ENCODE measurements at places on chromosomes 2 and 18.

- no peak for DNase-seq
These were observed 74.9 kb upstream of the OTOF start for GRCh38 chr2:26552641-26553374.

- no peak for DNase-seq
These were observed 93.1 kb downstream of the CABLES1 start for GRCh38 chr18:23228102-23229061.

DNA sequence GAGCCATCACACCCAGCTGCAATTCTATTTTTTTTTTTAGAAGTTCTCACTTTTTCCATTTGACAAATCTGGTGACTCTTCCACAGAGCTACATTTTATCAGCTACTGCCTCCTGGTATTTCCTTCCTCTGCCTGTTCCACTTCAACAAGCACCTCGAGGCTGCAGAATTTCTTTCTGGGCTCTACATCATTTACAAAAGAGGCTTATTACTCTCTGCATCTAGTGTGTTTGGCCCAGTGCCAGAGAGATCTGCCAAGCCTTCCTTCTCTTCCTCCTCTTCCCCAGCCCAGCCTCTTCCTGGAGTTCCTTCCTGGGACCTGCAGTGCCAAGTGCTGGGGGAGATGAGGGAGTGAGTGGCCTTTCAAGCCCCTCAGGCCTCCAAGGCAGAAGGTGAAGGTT is 119.6 kb upstream of the ITGA6 start:
- DNase-seq, result no peak

- no peak for DNase-seq
These were observed 129.4 kb upstream of the SP3 start for GRCh38 chr2:174094542-174094941.

DNA sequence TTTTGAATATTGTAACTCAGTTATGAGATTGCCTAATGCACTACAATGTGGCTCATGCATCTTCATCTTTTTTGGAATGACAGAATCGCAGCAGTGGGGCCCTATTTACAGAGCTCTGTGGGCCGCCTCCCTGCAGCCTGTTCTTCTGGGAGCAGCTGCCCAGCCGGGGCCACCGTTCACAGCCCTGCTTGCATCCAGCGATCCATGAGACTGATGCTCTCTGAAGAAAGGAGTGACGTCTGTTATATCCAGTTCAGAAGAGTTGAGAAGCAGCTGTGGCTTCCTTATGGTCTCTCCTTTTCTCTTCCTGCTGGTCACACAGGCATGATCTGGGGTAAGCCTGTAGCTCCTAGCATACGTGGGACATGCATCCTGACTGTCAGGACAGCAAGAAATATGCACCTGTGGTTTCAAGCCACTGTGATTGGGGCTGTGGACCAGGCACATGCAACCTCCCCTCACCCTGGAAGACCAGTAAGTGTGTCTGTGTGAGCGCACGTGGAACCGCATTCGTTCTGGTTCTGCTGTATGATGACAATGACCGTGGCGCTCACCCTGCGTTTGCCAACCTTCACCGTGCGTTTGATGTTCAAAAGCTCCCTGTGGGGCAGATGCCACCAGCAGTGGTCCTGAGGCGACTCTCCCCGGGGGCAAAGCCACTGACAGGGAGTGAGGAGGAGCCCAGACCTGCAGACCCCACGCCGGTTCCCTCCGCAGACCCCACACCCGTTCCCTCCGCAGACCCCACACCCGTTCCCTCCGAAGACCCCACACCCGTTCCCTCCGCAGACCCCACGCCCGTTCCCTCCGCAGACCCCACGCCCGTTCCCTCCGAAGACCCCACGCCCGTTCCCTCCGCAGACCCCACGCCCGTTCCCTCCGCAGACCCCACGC is 189.8 kb downstream of the TMEM18 start:
- DNase-seq, result no peak

GRCh38 chr18:2222270-2223185 is 348.8 kb downstream of the METTL4 start:
- no peak for DNase-seq

GRCh38 chr2:3729786-3730185 is 26.4 kb downstream of the DCDC2C start:
- DNase-seq, result no peak
